ENCODE measurements at places on chromosomes 1 and 21.
A peak's percentile ranks its signal among the peaks of the same experiment; 100 is the strongest.

DNA sequence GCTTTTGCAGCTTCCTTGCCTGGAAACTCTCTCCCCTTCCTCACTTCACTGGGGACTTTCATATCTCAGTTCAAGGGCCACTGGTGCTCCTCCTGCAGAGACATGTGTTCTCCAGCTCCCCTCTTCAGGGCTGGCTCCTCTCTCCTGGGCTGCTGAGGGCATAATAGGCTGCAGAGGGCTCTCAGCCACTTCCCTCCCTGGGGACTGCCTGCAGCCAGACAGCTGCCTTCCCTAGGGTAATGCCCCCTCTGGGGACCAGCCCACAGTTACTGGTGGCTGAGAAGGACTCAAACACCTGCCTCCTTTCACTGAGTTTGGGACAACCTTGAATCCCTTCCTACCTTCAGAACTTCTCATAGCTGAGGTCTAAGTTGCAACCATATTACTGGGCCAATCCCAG is 104.8 kb upstream of the POU3F1 start:
- no peak for DNase-seq

- DNase-seq = peak; percentile 71
Measured at GRCh38 chr21:44299458-44300261, at the start of gene PFKL. Gene PFKL (plus strand): TSS chr21:44300053. CDS start chr21:44300106, 53 bp downstream.

DNA sequence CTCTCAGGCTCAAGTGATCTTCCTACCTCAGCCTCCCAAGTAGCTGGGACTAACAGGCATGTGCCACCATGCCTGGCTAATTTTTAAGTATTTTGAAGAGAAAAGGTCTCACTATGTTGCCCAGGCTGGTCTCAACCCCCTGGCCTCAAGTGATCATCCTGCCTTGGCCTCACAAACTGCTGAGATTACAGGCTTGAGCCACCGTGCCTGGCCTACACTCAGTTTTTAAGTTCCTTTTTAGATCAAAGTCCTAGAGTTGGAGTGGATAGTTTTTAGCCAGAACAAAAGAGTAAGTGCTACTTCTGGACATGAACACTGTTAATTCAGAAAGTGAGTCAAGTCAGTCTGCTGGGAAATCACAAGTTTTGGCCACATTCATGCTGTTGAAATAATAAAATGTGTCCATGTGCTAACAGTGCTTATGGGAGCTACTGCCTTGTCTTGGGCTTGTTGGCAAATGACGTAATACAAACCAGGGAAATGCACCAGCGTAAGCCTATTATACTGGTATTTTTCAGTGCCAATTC is 84.2 kb downstream of the NDUFS5 start:
- no peak for DNase-seq

DNA sequence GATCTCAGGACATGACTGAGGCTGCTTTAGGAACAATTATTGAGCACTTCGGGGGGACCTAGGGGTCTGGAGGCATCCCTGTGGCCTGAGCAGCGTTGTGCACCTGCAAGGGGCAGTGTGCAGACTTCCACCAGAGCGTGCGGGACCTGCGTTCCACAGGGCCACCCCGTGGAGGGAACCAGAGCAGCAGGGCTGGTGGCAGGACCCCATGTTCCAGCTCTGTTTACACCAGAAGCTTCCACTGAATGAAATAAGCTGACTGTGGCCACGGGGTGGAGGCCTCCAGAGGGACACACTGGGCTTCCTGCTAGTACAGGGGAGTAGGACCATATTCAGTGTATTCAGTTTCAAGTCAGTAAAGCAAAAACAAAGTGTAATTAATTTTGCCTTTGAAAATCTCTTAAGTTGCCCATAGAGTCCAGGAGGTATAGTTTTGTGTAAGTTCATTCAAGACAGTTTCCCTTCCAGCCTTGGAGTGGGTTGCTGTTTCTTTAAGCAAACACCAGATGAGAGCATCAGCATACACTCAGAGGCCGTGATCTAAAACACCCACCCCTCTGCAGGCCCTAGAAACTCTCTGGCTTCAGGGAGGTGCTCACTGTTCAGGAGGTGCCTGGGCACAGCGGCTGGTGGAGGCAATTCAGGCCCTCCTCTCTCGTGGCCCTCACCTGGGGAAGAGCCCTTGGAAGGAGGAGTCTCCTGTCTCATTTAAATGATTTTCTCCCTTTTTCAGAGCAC is 16.6 kb downstream of the SLC1A7 start:
- DNase-seq = no peak

DNA sequence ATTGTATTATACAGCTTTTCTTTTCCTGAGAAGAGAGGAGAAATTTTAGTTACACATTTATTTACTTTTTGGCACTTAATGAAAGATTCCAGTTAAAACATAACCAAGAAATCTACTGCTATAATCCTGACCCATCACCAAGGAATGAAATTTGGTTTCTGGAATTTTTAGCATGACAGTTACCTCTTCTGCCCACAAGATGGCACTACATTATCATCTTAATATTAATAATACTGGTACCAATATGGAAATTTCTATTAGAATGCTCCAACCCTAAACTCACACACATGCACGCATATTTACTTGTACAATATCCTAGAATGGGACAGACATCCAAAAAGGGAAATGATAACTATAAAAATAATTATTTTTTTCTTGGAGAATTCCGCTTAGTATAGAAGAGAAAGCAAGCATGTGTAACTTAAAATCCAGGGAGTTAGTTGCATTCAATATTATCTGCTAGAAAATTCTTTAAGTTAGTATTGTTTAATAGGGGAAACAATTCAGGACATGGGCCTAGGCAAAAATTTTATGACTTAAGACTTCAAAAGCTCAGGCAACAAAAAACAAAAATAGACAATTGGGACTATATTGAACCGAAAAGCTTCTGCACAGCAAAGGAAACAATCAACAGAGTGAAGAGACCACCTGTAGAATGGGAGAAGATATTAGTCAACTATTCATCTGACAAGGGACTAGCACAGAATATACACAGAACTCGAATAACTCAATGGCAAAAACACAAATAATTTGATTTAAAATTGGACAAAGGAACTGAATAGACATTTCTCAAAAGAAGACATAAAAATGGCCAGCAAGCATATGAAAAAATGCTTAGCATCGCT is 37.4 kb downstream of the MAP3K21 start:
- DNase-seq = no peak

DNA sequence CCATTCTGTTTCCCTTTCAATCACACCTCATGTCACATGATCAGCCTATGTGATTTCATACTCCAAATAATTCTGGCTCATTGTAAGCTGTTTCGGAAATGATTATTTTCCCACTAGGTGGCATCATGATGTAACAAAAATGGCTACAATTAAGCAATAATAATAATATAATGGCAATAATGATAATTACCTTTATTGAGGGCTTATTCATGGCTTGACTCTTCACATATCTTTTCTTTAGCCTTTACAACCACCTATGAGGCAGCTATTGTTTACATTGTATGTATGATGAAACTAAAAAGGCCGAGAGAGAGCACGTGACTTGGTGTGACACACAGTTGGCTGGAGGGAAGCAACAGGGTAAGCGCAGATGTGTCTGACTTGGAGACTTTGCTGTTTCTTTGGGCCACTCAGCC is 12.5 kb upstream of the KPRP start:
- no peak for DNase-seq

DNA sequence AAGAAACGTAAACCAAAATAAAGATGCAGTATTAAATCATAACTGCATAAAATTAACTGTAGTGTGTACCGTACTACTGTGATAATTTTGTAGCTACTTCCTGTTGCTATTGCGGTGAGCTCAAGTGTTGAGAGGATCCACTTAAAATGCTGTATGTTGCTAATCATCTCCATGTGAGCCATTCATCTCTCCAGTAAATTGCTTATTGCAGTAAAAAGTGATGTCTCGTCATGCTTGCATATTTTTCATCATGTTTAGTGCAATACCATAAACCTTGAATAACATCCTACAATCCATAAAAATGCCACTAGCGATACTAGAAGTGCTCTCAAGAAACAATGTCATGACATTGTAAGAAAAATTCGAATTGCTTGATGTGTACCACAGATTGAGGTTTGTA is 66.3 kb downstream of the RAVER2 start:
- DNase-seq = no peak

DNA sequence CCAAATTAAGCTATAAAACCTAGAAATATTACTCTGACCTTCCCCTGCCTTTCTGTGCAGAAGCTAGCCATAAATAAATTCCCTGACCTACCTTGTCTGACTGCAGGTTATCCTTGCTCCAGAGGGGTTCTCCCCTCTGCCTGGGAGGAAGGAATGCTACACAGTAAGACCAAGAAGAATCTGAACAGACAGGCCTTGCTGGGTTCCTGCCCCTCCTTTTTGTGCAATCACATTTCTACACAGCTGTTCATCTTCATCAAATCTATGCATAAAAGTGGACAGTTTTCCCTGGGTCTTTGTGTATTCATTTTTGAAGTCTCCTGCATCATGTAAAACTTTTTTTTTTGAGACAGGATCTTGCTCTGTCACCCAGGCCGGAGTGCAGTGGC is 50.6 kb downstream of the DNTTIP2 start:
- no peak for DNase-seq

- no peak for DNase-seq
Measured at GRCh38 chr1:174605198-174605597, 157.4 kb downstream of the GPR52 start.

DNA sequence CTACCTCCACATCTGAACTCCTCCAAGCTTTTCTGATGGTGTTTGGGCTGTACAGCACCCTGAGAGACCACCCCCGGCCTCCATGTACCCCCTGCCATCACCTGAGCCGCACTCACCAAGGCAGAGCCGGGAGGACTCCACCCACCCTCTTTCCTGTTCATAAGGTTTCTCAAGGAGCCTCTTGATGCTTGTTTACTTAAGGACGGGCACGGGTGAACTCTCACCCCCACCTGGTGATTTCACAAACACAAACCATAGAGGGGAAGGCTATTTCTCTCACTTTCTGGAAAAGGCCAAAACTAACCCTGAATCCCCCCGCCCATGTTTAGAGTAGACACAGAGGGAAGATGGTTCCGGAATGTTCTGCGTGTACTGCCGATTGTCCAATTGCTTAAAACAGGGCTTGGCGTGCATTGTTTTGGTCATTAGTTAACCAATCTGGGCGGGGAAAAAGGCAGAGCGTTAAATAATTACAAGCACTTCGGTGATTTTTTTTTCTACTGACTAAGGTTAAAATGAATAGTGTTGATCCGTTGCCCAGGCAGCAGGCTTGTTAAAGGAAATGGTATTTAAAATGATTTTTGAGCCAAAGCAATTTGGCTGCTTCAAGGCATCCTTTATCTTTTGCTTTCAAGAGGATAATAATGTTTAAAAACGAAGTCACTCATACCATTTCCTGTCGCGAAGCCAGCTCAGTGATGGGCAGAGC is 279.8 kb upstream of the VAMP3 start:
- DNase-seq = no peak

GRCh38 chr1:202154766-202155477 is 5.5 kb downstream of the PTPN7 start:
- DNase-seq = peak; percentile 50

GRCh38 chr1:907611-908451 is 15.9 kb upstream of the SAMD11 start:
- no peak for DNase-seq

DNA sequence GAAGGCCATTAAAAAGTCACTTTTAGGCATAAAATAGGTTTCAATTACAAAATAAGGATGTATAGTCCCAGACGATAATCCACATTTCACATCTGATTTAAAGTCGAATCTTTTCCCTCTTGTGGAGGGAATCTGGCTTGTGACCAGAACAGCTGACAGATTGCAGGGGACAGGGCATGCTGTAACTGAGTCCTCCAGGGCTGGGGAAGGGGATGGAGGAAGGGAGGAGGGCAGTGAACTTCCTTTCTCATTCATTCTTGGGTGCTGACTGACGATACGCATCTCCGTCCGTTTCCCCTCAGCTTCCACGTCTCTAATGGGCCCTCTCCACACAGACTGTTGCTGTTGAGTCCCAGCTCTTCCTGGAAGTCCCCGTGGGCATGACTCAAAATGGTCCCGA is 108.1 kb upstream of the CSF3R start:
- DNase-seq = no peak

DNA sequence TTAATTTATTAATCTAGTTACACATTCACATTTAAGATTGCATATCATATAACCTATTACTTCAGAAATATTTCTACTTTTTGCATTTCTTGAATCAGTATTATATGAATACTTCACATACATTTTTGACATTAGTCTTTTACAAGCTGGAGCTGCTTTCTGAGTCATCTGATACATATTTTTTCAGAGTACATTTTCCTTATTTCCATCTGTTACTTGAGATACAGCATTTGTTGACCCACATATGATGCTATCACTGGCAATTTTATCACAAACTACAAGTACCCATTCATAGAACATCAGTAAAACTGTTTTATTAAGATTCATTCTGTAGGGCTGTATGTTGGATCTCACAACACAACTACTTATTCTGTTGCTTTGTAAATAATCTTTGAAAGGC is 367.2 kb upstream of the ST6GALNAC5 start:
- no peak for DNase-seq

DNA sequence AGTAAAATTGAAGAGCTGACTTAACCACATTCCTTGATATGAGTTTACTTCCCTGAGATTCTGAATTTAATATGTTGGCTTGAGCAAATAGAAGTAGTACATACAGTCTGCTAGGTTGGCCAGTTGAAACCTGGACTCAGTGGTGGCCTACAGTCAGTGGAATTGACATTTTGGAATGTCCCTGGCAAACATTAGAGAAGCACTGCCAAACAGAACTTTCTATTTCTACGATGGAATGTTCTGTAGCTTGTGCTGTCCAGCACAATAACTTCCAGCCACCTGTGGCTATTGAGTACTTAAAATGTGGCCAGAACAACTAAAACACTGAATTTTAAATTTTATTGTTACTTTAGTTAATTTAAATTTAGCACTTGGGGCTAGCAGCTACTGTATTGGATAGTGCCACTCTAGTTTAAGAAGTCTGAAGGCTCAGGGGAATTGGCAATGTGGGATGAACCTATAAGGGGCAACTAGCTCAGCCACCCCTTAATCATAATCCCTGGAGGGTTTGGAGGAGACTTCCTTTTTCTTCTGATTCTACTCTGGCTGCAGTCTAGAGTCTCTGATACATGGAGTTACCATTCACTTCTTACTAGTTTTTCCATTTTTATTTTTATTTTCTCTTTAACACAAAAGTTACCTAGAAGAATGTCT is 10.3 kb upstream of the TEDDM1 start:
- DNase-seq = no peak

GRCh38 chr1:6580119-6580592 is 362 bp downstream of the ZBTB48 start:
- no peak for DNase-seq

Data from CD8-positive, alpha-beta memory T cell (primary cell).